ENCODE measurements at places on chromosomes 5 and 9.

DNA sequence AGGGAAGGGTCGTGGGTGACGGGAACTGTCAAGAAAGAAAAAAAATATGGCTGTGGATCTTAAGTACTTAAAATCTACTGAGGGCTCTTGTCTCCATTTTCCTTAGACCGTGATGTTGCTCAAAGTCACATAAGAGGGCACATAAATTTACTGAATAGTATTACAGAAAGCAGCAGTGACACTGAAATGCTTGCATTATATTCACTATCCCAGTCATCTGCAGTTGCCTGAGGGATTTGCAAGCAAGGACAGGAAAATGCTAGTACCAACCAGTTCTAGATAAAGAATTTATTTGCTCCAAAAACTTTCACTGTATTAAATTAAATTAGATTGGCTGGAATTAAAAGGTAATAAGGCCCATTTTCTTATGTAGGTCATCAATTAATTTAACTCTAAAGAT lies 106.5 kb upstream of the CCDC152 start:
- no peak for DNase-seq

- no peak for DNase-seq
Observed at GRCh38 chr5:156380848-156381247, 53.9 kb downstream of the SGCD start.

DNA sequence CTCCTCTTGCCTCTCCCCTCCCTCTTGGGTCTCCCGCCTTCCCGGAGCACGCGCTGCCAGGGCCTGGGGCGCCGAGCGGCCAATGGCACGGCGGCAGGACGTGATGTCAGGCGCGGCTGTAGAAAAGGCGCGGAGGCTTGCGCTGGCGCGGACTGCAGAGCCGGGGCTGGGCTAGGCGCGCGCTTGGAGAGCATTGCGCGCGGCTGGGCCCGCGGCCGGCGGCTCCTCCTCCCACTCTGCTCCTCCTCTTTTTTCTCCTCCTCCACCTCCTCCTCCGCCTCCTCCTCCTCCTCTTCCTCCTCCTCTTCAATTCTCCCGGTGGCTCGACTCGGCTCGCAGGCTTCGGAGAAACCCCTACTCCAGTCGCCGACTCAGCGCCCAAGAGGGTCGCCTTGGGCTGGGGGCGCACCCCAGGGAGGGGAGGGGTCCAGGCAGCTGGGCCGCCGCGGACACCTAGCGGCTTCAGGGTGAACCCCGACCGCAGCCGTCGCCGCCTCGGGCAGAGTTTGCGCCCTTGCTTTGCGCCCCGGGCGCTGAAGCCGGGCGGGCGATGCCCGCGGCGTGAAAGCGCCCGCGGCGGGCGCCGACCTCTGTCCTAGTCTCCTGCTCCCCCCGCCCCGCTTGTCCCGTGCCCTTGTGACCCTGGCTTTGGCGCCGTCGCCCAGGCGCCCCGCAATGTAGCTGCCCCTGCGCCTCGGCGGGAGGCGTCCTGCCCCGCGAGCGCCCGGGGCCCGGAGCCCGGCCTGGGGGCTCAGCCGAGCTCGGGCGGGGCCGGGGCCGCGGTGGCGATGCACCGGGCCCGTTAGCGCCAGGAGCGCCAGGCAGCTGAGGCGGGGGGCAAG lies at the start of gene LHX2:
Gene LHX2, plus strand, starts transcription at position 309 of the 842 bp plus-strand sequence. CDS start 581 bp downstream, outside the sequence.
- DNase-seq = no peak

GRCh38 chr9:15965246-15965745 lies 412.5 kb downstream of the CCDC171 start:
- DNase-seq = no peak

DNA sequence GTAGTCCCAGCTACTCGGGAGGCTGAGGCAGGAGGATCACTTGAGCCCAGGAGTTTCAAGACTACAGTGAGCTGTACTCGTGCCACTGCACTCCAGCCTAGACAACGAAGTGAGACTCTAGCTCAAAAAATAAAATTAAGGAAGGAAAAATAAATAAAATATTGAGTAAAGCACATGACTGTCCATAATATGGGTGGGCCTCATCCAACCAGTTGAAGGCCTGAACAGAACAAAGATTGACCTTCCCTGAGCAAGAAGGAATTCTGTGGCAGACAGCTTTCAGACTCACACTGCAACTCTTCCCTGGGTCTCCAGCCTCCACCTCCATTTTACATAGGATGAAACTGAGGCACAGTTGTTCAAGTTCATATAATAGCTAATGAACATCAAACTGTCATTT lies 72.3 kb downstream of the RAD23B start:
- no peak for DNase-seq

DNA sequence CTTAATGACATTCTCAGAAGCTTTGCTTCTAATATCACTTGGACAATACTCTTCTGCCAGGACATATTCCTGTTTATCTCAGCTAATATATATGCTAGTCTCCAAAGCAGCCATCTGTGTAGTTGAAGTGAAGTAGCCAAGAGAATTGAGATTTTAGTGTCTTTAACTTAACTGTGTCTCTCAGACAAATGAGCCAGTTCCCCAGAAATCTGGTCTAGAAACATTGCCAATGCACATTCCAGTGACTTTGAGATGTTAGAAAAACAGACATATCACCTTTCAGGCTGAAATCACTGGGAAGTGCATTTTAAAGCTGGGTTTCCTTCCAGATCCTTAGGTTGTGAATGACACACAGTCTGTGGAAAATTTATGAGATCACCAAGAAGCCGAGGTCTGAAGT lies 114.6 kb downstream of the MTX3 start:
- DNase-seq = no peak

GRCh38 chr5:109224276-109224882 lies 185.4 kb downstream of the PJA2 start:
- no peak for DNase-seq

DNA sequence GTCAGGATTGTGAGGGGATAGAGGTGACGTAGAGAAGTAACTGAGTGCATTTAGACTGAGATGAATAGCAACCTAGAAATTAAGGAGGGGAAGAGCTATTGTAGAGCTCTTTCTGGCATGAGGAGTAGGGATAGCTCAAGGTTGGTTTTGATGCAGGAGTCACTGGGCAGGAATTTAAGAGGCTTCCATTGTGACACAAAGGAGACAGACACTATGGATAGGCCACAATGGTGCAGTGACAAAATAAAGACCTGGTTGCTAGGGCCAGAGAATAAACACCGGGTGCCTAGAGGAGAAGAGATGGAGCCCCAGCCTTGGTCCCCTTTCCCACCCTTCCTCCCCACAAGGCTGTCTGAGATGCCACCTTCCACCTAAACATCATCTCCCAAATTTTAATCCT lies at the start of gene SPZ1:
Gene SPZ1, plus strand, starts transcription at position 301 of the 400 bp plus-strand sequence. CDS start 214 bp downstream, outside the sequence.
- no peak for DNase-seq

GRCh38 chr9:38233343-38233742 lies 159.2 kb upstream of the ALDH1B1 start:
- DNase-seq = no peak
